ENCODE measurements at places on chromosomes 16 and 17. TPM values are rescaled to one million over a fixed set of nuclear protein-coding genes. Genes with fewer than 3 reads are reported as not detected.

Gene GOT2
- total RNA-seq, result 56.7 TPM

Gene PSMD3
- total RNA-seq, result 102 TPM

Gene CCL3
- total RNA-seq, result not detected

Gene GNG13
- not detected for total RNA-seq

Gene BCAR1
- 48.2 TPM for total RNA-seq

Gene SCN4A
- not detected for total RNA-seq

Gene LITAFD
- total RNA-seq, result not detected

Gene TBC1D3I
- not detected for total RNA-seq
